ENCODE measurements at places on chromosomes 2 and 18. TPM values are rescaled to one million over a fixed set of nuclear protein-coding genes. Genes with fewer than 3 reads are reported as not detected.

The ACMSD gene
- polyA plus RNA-seq = not detected

The CDK5R2 gene
- not detected for polyA plus RNA-seq

The PROC gene
- polyA plus RNA-seq = 0.53 TPM

The ARL6IP6 gene
- polyA plus RNA-seq = 58.5 TPM

The SERPINB10 gene
- polyA plus RNA-seq = not detected

The EHD3 gene
- polyA plus RNA-seq = 9.5 TPM

The PLGLB1 gene
- polyA plus RNA-seq = 3.0 TPM

The LYG2 gene
- not detected for polyA plus RNA-seq

The PROKR1 gene
- polyA plus RNA-seq = not detected

DNA sequence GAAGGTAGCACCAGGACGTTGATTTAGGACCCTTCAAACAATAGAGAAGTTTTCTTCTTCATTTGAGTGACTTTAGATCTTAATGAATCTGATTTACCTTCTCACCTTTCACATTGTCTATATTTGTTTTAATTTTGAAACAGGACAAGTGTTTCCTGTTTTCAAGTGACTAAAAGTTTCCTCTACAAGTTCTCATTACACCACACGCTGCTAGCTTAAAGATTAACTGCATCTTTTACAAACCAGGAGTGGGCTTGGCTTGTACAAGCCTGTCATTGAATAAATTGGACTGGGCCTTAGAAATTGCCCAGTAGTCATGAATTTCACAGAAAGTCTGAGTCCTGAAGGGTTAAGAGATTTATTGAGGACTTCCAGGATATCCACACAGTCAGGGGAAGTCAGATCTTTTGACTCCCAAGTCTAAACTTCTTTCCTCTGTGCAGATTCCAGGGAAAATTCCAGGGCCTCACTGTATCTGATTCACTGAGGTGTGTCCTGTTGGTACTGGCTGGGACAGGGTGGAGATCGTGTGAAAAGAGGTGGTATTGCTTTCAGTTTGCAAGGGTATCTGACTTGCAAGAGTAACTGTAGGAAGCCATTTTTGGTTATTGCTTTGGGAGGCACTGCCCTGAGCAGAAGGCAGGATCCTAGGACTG lies 3.4 kb downstream of the SGPP2 start:
- no peak overlapping the region for H3K4me3 ChIP-seq
- H3K27me3 ChIP-seq = peaks cover 51% of the 10 kb centered on the region
- no peak for DNase-seq
- H3K27ac ChIP-seq = no peak overlapping the region

DNA sequence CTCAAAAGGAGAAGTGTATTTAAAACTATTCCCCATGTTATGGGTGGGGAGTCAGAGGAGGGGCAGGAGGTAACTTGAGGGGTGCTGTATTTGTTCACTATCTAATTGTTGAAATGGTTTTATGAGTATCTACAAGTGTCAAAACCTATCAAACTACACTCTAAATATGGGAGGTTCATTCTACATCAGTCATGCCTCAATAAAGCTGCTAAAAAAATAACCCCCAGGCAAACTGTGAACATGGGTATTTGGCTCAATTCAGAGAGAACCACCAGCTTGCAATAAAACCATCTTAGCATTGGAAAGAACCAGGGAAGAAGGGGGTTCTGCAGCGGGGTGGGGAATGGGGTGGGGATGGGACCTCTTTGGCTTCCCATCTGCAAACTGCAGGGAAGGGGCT lies 176.0 kb upstream of the SMAD2 start:
- no peaks in the 10 kb centered on the region for H3K36me3 ChIP-seq
- peaks cover 65% of the 10 kb centered on the region for H3K27me3 ChIP-seq
- no peak for DNase-seq
- no peak overlapping the region for H3K4me3 ChIP-seq
- no peaks in the 10 kb centered on the region for H3K4me1 ChIP-seq

GRCh38 chr2:237574467-237574866 lies 8.1 kb downstream of the PRLH start:
- H3K36me3 ChIP-seq = no peaks in the 10 kb centered on the region
- no peak for DNase-seq
- no peaks in the 10 kb centered on the region for H3K4me1 ChIP-seq

GRCh38 chr2:115584507-115584906 lies 1142.1 kb downstream of the DPP10 start:
- no peak overlapping the region for H3K27ac ChIP-seq
- no peaks in the 10 kb centered on the region for H3K27me3 ChIP-seq
- DNase-seq = no peak
- H3K4me1 ChIP-seq = no peaks in the 10 kb centered on the region
- H3K36me3 ChIP-seq = no peaks in the 10 kb centered on the region

DNA sequence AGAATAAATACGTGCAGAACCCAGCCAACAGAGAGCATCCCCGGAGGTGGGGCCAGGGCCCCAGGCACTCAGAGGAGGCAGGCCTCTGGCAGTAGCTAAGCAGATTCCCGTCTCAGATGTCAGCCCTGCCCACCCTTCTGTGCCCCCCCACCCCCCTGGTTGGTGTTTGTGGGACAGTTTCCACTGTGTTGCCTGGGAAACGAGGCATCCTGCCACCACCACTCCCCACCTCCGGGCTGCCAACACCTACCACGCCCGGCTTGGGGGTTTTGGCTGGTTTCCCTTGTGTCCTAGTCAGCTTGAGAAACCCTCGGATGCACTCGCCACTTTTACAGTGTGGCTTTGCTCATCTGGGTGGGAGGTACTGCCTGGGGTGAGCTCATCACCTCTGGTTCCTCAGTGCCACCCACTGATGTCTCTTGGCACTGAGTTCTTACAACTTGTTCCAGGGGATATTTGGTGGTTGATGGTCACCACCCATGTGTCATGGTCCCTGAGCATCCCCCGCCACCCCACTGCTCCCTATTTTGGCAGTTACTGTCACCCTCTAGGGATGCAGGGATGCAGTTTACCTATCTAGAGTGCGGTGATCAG lies 72.4 kb upstream of the YWHAQ start:
- DNase-seq = no peak
- no peak overlapping the region for H3K4me3 ChIP-seq
- H3K4me1 ChIP-seq = no peaks in the 10 kb centered on the region
- H3K27me3 ChIP-seq = peaks cover 10% of the 10 kb centered on the region
- peaks cover 6% of the 10 kb centered on the region for H3K36me3 ChIP-seq

DNA sequence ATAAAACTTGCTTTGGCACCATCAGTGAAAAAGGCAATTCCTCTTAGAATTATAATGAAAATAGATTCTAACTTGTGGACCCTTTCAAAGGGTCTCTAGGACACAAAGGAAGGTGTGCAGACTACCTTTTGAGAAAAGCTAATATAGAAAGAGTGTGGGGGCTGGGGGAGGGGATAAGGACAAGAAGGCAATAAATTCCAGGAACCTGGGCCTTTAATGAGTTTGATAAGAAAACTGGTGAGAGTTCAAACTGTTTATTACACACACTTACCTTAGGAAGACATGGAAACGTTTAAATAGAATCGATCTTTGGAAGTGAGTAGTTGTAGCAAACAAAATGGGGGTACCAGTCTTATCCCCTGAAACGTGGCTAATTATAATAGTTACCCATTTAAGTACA lies 39.6 kb upstream of the PGAP1 start:
- no peak overlapping the region for H3K27ac ChIP-seq
- H3K4me1 ChIP-seq = no peaks in the 10 kb centered on the region
- peaks cover 7% of the 10 kb centered on the region for H3K36me3 ChIP-seq
- no peak for DNase-seq
- no peak overlapping the region for H3K4me3 ChIP-seq

- H3K36me3 ChIP-seq = no peaks in the 10 kb centered on the region
- H3K27ac ChIP-seq = no peak overlapping the region
- no peaks in the 10 kb centered on the region for H3K27me3 ChIP-seq
- no peak for DNase-seq
Observed at GRCh38 chr18:61651145-61651879, 241.5 kb downstream of the RNF152 start.

GRCh38 chr2:173109253-173110188 lies 33.9 kb downstream of the MAP3K20 start:
- no peaks in the 10 kb centered on the region for H3K36me3 ChIP-seq
- DNase-seq = no peak
- no peaks in the 10 kb centered on the region for H3K27me3 ChIP-seq
- H3K4me1 ChIP-seq = peaks cover 7% of the 10 kb centered on the region
- no peak overlapping the region for H3K4me3 ChIP-seq

GRCh38 chr18:49960376-49960775 lies 147.0 kb upstream of the ACAA2 start:
- H3K4me3 ChIP-seq = no peak overlapping the region
- H3K4me1 ChIP-seq = no peaks in the 10 kb centered on the region
- H3K27ac ChIP-seq = no peak overlapping the region
- H3K27me3 ChIP-seq = peaks cover 23% of the 10 kb centered on the region

- no peak overlapping the region for H3K27ac ChIP-seq
- H3K4me3 ChIP-seq = no peak overlapping the region
- DNase-seq = no peak
- no peaks in the 10 kb centered on the region for H3K27me3 ChIP-seq
- no peaks in the 10 kb centered on the region for H3K4me1 ChIP-seq
Observed at GRCh38 chr18:2444201-2444875, 127.0 kb downstream of the METTL4 start.

- H3K27ac ChIP-seq = no peak overlapping the region
- H3K27me3 ChIP-seq = peaks cover 5% of the 10 kb centered on the region
- H3K4me3 ChIP-seq = no peak overlapping the region
Observed at GRCh38 chr18:10973567-10974203, 175.7 kb downstream of the PIEZO2 start.

- H3K27me3 ChIP-seq = no peaks in the 10 kb centered on the region
- H3K4me3 ChIP-seq = no peak overlapping the region
- H3K27ac ChIP-seq = no peak overlapping the region
- H3K36me3 ChIP-seq = peaks cover 58% of the 10 kb centered on the region
Observed at GRCh38 chr2:73582364-73582763, 59.9 kb downstream of the NAT8 start.

DNA sequence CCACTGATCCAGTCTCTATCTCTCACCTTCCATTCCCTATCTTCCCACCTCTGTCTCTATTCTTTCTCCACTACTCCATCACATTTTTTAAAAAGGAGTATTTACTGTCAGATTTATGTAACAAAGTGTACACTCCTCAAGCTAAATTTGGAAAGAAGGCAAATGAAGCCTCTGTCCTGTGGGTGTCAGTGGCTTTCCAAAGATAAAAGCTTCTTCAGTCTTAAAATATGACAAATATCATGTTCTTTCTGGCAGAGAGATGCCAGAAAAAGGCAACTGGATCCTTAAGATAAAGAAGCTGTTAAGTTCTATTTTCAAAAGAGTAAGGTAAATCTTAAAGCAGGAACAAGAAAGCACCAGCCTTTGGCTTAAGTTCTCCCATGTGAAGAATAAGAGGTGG lies 7.1 kb downstream of the DUSP11 start:
- no peak for DNase-seq
- H3K27me3 ChIP-seq = no peaks in the 10 kb centered on the region
- H3K4me1 ChIP-seq = peaks cover 16% of the 10 kb centered on the region
- no peak overlapping the region for H3K27ac ChIP-seq

- H3K27ac ChIP-seq = no peak overlapping the region
- H3K27me3 ChIP-seq = no peaks in the 10 kb centered on the region
- H3K4me3 ChIP-seq = no peak overlapping the region
Observed at GRCh38 chr2:183244300-183244844, 120.1 kb downstream of the NUP35 start.

DNA sequence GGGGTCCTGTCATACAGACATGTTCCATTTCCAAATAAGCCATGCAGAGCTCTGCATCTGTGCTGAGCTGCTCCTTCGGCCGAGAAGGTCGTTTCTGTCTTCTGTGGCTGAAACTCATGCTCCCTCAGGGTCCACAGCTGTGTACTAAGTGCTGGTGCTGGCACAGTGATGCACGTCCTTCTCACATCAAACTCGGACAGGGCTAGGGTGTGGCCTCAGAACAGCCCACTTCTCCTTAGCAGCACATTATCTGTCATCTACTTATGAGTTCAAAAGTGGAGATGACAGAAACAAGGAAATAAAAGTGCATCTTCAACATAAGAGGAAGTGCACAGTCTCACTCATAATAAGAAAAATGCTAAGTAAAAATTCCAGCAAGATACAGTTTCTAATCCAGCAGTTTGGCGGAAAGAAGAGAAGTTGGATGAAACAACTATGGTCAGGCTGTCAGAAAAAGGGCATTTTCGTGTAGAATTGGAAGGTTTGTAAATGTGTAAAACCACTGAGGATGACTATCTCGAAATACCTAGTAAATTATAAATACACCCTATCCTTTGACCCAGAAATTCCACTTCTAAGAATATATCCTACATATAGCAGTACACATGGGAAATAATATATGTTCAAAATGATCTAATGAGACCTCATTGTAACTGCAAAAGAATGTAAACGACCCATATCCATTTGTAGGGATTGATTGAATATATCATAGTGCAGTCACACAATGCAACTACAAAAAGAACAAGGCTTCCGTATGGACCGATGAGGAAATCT lies 53.7 kb upstream of the APCDD1 start:
- no peaks in the 10 kb centered on the region for H3K27me3 ChIP-seq
- peak; percentile 24 for DNase-seq
- peak overlapping the region; percentile 14 for H3K27ac ChIP-seq
- H3K4me3 ChIP-seq = peak overlapping the region; percentile 57
- peaks cover 17% of the 10 kb centered on the region for H3K4me1 ChIP-seq
- H3K36me3 ChIP-seq = no peaks in the 10 kb centered on the region

DNA sequence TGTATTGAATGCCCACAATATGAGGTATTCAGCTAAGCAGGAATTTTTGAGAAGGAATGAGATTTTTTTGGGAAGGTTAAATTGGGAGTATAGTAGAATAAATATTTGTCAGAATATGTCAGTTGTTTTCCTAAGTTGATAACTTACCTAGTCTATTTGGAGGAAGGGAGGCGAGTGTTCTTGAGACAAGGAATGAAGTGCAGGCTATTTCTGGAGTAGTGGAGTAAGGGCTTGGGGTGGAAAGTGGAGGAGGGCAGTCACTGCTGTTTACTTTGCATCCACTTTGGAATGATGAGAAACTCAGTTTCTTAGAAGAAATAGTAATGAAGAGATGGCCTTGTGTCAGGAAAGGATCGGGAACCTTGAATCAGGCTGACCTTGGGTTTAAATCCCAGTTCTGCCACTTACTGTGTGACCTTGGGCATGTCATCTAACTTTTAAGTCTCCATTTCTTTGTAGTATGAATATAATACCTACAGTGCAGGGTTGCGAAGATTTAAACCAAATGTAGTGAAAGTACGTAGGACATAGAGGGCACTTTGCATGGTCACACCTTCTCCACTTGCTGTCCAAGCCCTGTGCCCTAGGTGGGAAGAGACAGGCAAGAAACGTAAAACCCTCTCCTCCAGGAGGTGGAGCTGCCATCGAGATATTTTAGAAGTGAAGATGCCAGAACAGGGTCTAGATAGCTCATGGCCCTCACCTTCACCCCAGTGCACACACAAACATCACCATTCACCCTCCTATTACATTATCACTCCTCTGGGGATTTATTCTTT lies 25.2 kb upstream of the CYP27A1 start:
- no peaks in the 10 kb centered on the region for H3K27me3 ChIP-seq
- H3K36me3 ChIP-seq = peaks cover 28% of the 10 kb centered on the region
- no peak overlapping the region for H3K4me3 ChIP-seq
- no peaks in the 10 kb centered on the region for H3K4me1 ChIP-seq

GRCh38 chr2:227106845-227107759 lies 56.9 kb downstream of the COL4A4 start:
- H3K36me3 ChIP-seq = no peaks in the 10 kb centered on the region
- DNase-seq = peak; percentile 26
- H3K27me3 ChIP-seq = peaks cover 14% of the 10 kb centered on the region
- no peaks in the 10 kb centered on the region for H3K4me1 ChIP-seq
- no peak overlapping the region for H3K27ac ChIP-seq
- H3K4me3 ChIP-seq = no peak overlapping the region

Data from naive B cell (primary cell).